ENCODE measurements at places on chromosomes 3 and 15. TPM values are rescaled to one million over a fixed set of nuclear protein-coding genes. Genes with fewer than 3 reads are reported as not detected.

TMCO5A gene
- total RNA-seq: not detected

OCA2 gene
- total RNA-seq: not detected

CDHR4 gene
- 0.22 TPM for total RNA-seq

DNA sequence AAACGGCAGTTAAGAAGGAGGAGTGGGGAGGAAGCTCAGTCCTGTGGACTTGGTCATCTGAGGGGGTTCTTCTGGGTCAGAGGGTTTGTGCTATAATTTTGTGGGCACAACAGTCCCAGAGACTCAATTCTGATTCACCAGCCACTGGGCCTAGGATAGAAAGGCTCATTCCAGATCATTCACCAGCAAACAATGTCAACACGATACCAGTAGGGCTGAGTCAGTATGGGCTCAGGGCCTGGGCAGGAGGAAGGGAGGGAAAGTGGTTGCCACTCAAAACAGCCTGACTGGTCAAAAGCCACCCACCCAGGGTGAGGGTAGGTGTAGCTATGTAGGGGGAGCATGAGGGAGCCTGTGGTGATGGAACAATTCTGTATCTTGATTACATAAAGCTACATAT is 86.9 kb upstream of the MEX3B start:
- DNase-seq: no peak

DNA sequence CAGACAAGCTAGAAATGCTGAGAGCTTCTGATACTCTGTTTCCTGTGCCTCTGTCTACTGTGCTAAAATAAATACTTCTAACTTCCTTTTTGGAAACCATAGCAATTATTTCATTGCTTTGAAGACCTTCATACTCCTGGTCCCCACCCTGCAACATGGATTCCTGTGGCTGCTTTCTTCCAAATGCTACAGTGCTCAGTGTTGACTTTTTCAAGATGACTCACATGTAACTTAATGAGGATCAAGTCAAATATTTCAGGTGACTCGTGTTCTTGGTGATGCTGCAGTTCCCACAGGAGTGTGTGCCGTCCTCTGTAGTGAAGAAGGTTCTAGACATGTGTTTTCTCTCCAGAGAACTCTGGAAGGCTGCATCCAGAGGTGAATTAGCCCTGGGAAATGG is 288.6 kb downstream of the CLSTN2 start:
- DNase-seq: no peak

GRCh38 chr3:31836131-31837075 is 144.7 kb downstream of the OSBPL10 start:
- no peak for DNase-seq

GRCh38 chr3:17473761-17474160 is 268.7 kb downstream of the TBC1D5 start:
- DNase-seq: no peak
